ENCODE measurements at places on chromosomes 5 and 9.

DNA sequence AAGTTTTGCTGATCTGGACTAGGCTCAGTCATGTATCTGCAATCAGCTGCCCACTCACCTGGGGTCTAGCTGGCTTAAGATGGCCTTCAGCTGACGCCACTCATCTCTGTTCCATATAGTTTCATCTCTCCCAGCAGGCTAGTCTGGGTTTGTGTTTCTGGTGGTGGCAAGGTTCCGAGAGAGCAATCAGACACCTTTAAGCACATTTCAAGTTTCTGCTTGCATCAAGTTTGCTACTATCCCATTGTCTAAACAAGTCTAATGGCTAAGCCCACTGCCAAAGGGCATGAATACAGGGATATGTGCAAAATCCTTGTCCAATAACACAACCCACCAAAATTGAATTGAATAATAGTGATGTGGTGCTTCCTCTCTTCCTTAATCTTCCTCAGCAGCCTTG is 251.7 kb downstream of the PIK3R1 start:
- no peak for DNase-seq

DNA sequence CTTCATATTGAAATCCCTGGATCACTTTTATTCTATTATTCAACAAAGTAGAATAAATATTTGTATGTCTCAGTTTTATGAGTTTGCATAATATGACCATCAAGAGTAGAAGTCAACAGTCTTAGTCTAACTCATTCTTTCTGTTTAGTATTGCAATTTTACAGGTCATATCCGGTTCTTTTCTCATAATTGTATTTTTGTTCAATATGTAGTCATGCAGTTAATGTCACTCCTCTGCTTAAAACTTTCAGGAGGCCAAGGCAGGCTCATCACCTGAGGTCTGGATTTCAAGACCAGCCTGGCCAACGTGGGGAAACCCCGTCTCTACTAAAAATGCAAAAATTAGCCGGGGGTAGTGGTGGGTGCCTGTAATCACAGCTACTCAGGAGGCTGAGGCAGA is 148.4 kb upstream of the TRPM3 start:
- no peak for DNase-seq

DNA sequence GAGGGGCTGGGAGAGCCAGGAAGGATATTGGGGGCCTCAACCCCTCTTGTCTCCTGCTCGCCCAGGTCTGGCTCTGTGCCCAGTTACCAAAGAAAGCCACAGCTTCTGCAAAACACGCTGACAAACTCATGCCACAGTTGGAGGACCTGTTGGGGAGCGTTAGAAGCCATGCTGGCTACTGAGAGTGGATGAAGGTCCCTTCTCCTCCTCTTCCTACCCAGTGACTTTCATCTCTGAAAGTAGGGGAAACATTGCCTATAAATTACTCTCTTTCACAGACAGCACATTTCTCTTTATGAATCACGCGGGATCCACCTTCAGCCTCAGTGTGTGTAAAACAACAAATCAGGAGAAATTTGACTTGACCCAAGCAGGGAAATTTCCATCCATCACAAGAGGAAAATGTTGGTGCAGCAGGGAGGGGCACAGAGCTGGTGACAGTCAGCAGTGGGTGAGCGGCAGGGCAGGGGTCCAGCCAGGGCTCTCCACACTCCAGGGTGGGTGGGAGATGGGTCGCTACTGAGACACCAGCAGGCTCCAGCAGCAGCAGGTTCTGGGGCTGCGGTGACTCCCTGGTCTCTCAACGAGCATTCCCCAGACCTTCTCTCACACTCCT is 181.9 kb downstream of the FGF18 start:
- no peak for DNase-seq

DNA sequence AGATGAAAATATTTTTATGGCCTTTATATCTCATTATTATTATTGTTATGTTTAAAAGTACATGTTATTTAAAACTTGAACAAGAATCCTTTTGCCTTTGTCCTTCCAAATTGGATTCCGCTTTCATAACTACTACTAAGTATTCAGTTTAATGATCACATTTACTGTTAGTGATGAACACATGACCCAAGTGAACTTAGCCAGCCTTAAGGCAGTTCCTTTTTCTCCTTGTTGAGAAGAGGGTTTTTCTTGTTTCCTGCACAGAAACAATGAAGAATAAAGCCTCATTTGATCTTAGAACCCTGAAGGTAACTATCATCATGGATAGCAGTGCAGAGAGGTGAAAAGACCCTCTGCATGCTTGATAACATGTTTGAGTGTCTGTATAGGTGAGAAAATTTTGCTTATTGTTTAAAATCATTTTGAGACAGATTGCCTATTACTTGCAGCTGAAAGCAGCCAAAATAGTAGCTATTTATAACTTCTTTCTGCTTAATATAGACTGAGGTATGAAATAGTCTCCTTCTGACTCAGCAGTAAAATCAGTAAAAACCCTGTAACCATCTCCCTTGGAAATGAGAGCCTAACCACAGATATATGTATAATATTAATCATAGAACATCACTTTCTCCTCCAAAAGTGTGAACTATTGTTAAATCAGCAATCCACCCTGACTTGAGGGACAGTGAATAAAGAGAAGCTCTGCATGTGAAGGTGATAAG is 266.2 kb downstream of the SPATA31D1 start:
- no peak for DNase-seq

- DNase-seq, result no peak
These were observed 17.7 kb downstream of the SLC28A3 start for GRCh38 chr9:84322828-84323227.

GRCh38 chr9:77210116-77210515 is 32.8 kb downstream of the VPS13A start:
- DNase-seq, result no peak

- no peak for DNase-seq
These were observed 156.9 kb downstream of the C9orf50 start for GRCh38 chr9:129463994-129464393.

GRCh38 chr9:124348831-124349230 is 66.4 kb downstream of the PSMB7 start:
- DNase-seq, result no peak

DNA sequence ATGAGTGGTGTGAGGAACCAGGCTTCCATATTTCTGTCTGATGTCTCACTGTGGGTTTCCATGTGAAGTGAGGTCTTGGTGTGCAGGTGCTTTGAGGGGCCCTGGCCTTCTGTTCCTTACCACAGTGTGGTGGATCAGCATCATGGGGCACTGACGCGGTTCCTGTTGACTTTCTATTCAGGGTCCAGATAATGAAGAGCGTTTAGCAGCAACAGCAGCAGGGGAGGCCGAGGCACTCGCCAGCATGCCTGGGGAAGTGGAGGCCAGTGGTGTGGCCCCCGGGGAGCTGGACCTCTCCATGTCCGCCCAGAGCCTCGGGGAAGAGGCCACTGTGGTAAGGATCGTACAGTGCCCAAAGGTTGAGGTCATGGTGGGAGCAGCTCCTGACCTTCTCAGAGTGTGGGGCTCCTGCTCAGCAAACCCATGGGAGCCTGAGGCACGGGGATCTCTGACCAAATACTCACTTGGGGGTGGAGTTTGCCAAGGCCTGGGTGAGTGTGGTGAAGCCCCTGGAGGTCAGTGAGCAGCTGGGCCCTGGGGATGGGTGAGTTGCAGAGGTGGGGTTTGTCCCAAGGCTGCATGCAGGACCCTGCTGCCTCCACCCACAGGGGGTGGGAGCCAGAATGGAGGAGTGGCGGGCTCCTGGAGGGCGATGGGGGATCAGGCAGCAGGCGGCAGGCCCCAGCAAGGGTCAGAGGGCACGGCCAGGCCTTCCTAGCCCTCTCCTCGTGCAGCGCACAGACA is 61.2 kb downstream of the COL15A1 start:
- no peak for DNase-seq

- DNase-seq, result no peak
These were observed 175.6 kb downstream of the IRX2 start for GRCh38 chr5:2575871-2576270.

GRCh38 chr9:80062567-80062966 is 490.8 kb downstream of the TLE4 start:
- no peak for DNase-seq

DNA sequence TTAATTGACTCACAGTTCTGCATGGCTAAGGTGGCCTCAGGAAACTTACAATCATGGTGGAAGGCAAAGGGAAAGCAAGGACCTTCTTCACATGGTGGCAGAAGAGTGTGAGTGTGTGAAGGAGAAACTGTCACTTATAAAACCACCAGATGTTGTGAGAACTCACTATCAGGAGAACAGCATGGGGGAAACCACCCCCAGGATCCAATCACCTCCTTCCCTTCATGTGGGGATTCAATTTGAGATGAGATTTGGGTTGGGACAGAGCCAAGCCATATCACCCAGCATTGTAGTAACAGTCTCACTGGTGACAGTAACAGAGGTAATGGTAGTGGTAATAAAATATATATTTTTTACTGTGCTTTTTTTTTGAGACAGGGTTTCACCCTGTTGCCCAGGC is 18.1 kb downstream of the ZBTB5 start:
- no peak for DNase-seq

DNA sequence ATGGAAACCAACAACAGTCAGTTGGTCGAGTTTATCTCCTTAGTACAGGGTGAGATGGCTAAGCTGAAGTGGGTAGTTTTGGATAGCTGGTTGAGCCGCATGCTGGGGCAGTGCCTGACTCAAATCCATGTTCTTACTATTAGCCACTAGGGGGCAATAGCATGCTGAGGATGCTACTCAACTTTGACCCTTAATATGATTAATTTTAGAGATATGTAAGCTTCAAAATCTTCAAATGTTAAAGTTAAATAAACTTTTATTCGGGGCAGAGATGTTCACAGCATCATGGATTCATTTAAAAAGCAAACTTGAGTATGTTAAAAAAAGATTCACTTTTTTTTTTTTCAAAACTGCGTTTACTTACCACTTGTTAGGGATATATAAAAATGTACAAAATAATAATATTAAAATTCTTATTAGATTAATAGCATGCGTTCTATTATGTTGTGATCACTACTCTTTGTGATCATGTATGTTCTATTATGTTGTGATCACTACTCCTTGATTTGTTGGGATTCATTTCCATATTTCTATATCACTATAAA is 57.0 kb downstream of the C9orf153 start:
- no peak for DNase-seq

- DNase-seq, result no peak
These were observed 15.4 kb downstream of the FAM81B start for GRCh38 chr5:95406426-95407090.

DNA sequence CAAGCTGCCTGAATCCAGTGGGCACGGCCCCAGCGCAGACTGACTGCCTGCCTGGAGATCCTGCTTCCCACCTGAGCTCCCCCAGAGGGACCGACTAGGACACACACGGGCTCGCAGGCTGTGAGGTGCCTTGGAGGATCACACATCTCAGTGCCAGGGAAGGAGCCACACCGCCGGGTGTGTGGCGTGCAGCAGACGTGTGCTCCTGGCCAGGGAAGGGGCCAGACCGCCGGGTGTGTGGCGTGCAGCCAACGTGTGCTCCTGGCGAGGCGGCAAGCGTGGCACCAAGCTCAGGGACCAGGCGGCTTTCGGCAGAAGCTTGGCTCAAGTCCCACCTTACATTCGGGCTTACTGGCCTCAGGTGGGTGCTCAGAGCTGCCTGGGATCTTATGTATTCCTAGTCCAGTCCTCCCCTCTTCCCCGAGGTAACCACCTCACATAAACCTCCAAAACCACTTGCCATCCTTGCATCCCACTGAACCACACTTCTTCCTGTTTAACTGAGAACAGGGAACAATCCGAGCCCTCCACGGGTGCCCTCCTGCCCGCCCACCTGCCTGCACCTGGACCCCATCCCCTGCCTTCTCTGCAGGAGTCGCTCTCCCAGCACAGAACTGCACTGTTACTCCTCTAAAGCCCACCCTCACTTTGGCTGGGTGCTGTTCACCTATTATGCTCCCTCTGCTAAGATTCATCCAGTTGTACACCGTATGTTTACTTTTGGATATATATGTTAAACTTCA is 22.4 kb upstream of the MRNIP start:
- DNase-seq, result no peak

DNA sequence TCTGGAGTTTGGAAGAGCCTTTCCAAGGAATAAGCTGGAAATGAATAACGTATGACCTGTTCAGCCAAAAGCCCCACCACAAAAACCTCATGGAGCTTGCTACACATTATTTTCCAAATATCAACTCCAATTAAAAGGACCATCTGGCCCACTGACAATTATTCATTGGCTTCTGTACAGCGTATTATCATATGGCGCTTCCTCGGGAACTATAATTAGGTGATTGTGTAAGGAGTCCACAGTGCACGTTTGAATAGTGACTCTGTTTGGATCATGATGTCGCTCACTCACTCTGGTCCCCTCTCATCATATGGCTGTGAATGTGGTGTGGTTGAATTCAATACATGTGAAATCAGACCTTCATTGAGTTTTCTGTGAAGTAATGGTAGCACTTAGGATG is 52.1 kb downstream of the GDNF start:
- DNase-seq, result no peak

DNA sequence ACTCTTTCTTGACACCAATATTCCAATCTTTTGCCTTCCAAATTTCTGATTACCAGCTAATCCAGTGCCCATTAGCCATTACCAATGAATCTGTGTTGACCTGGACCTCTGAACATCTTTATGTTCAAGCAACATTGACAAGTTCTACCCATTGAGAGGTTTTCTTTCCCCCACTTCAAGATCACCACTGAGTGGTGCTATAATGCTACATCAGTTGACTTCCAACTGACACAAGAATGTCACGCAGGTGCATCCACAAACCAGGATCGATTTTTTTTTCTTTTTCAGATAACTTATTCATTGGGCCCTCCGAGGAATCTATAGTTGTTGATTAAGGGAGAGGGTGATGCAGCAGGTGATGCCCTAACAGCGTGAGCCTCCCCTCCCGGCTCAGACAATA is 102.6 kb downstream of the SLC1A3 start:
- no peak for DNase-seq

- DNase-seq, result no peak
These were observed 636.5 kb downstream of the IRX1 start for GRCh38 chr5:4232084-4232483.

DNA sequence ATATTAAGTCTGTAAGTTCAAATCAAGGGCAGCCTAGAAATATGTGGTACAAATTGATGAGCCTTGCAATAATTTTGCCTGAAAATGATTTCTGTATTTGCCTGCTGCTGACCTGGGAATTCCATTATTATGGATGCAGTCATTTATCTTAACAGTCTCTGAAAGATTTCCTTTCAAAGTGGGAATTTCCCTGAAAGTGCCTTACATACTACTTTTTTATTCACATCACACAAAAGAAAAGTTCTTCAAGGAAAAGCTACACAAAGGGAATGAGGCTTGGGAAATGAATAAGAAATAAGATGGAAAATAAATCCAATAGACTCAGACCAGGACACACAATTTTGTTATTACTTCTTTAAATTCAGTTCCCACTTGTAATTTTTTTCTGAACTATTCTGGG is 537.8 kb upstream of the PTGER4 start:
- DNase-seq, result no peak

DNA sequence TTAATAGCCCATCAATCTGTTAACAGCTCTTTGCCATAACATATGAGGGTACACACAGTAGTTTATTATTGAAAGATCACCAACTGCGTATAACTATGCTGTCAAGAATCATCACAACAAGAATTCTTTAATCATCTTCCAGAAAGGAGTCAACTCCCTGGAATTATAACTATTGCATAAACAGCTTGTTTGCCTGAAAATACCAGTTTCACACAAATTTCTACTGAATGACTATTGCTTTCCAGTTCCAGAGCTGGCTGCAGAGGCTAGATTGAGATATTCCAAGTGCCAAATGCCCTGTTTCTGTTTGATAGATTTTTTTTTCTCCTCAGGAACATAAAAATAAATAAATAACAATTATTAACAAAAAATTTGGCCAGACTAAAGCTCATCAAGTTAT is 444.7 kb downstream of the TLE1 start:
- no peak for DNase-seq

Data from effector CD8-positive, alpha-beta T cell (primary cell).